ENCODE measurements at places on chromosomes 2 and 18.

DNA sequence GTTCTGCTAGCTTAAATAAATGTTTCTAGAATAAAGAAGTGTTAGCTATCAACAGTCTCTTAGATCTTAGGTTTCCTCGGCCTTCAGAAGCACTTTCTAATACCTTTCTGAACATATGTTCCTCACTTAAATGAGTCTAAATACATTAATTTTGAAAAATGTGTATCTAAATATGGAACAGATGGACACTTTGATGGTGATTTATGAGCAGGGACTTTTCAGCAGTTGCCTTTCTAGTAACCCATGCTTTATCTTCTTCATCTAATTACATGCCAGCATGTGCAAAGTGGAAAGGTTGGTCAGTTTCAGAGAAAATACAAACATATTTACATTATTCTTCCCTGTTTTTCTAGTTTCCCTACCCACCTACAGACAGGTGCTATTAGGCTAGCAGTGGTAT is 797.0 kb upstream of the CHAC2 start:
- DNase-seq = no peak

- DNase-seq = no peak
These were observed 44.0 kb downstream of the STEAP3 start for GRCh38 chr2:119267604-119268003.

DNA sequence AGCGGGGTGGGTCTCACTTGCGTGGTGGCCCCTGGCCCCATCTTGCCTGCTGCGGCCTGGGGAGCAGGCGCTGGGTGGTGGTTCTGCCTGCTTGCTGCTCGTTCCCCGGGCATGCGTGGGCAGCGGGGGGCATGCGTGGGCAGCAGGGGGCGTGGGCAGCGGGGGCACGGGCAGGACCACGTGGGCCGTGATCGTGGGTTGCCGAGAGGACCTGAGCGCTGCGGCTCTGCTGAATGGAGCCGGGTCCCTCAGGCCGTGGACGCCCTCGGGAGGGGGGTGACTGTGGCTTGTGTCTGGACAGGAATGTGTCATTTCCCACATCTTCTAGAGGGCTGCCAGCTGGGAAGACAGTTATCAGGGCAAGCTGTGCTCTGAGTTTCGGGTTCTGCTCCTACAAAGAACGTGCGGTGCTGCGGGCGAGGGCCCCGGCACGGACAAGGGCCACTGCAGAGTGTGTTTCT is 8.3 kb upstream of the GAL3ST2 start:
- no peak for DNase-seq

GRCh38 chr18:75504469-75504868 is 77.0 kb upstream of the SMIM21 start:
- no peak for DNase-seq

- no peak for DNase-seq
These were observed 486.3 kb downstream of the NR4A2 start for GRCh38 chr2:155846259-155846658.

DNA sequence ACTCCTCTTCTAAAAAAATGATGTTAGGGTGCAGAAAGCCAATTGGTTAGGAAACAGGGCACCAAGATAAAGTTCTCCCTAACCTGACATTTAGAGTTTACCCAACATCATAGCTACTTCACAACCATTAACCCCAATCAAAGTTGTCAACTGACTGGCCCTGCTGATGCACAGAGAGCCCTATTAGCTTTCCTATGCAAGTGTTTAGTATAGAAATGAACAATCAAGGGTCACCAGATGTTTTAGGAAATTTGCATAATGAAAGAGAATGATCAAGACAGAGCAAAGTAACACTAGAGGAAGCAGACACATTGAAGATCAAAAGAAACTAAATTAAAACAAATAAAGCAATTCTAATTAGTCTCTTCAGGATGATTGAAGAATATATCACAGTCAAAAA is 64.2 kb upstream of the DCC start:
- DNase-seq = no peak

- no peak for DNase-seq
These were observed 1.2 kb downstream of the MLPH start for GRCh38 chr2:237488295-237488694.

DNA sequence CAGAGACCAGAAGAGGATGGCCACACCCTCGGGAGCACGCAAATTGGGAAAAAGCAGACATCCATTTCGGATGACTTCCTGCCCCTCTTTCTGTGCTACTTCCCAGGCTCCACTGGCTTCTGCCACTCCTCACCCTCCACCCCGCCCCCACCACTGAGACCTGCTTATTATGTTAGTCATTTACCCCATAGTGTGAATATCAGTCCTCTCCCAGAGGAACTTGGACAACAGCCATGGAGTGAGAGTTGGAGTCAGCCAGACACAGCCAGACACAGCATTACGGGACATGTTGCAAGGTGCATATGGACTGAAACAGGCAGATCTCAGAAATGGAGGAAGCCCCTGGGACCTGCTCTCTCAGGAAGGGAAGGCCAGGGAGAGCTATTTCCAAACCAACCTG is 51.8 kb downstream of the CTIF start:
- no peak for DNase-seq

GRCh38 chr18:2656981-2657512 is 1.5 kb downstream of the SMCHD1 start:
- no peak for DNase-seq

DNA sequence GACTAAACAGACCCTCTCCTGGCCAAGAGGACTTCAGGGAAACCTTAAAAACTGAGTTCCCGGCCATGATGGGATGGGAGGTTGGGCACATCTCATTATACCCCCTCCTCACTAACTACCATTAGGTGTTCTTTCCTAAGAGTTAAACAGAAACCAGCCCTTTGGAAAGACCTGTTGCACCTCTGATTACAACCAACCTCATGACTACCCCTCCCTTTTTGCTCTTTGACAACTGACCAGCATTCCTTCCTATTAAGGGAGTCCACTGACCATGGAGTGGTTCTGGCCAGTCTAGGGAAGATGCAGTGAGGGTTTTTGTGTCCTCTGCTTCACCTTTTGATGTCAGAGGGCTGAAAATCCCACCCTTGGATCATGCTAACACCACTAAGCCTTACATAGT is 44.5 kb upstream of the FRZB start:
- no peak for DNase-seq

DNA sequence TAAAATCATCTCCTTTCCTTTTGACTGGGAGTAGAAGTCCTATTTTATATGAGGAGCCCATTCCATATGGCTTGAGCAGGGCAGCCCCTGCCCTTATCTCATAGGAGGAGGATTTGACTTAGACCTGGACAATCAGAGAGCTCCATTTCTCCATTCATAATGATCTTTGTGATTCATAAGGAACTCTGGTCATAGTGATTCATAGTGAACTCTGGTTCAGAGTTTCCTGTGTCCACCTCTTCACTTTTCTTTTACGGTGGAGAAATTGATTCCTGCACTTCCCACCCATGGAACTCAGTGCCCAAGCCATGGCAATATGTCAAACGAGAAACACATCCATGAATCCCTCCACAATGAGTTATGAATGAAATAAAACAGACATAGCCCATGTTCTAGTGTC is 12.8 kb upstream of the MYO3B start:
- no peak for DNase-seq

GRCh38 chr2:227326783-227327182 is 1.7 kb downstream of the MFF start:
- DNase-seq = no peak

DNA sequence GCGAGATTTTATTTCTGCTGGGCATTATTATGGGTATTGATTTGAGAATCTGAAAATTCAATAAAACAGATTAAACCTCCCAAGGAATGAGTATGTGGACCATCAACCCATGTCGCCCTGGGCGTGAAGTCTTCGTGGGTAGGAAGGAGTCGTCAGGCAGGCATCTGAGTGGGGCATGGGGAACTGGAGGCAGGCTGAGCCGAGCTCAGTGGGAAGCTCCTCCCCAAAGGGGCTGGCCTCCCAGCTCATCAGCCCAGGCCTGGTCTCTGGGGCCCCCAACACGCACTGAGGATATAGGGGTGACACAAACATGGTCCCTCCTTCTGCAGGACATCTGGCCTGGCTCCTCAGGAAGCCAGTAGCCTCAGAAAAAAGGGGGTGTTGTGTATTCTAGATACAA is 265.2 kb downstream of the TFCP2L1 start:
- DNase-seq = no peak

- DNase-seq = no peak
These were observed 726.3 kb downstream of the TSN start for GRCh38 chr2:122481717-122482116.

- DNase-seq = no peak
These were observed 30.0 kb downstream of the CPS1 start for GRCh38 chr2:210586381-210586780.

DNA sequence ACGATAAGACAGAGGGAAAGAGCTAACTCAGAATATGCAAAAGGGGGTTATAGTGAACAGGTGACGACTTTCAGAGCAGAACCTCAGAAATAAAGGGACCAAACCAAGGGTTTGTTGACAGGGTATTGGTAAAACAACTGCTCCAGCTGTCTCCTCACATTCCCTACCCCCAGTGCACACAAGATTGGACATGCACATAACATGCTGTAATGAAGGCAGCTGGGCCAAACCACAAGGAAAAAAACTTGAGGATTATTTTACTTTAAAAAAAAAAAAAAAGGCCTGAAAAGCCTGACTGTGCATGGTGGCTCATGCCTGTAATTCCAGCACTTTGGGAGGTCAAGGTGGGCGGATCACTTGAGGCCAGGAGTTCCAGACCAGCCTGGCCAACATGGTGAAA is 3.5 kb downstream of the RBM43 start:
- no peak for DNase-seq

DNA sequence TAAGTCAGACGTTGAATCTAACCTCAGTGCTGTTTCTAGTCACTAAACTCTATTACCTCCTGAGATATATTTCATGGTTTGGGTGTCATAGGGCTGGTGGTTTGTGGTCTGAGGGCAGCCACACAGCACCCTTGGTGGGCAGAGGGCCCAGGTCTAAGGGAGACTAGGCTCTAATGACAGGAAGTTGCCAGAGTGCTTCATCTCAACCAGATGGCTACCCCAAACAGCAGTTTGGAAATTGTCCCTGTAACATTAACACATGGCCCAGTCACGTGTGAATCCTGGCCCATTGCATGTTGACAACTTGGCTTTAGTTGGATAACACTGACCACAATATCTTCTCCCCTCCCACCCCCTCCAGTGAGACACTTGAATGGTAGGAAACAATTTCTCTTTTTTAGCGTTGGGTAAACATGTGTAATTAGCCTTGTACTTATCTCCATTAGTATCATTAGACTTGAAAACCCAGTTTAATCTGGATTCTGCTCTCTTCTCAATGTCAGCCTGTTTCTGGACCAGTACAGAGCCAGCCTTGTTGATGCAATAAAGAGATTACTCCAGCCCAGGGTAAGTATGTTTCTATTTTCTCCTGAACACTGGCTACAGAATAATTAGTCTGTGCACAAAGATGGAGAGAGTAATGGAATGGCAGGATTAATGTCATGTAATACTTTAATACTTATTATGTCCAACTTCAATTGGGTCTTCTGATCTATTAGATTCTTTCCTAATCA is 187.8 kb upstream of the SIX3 start:
- no peak for DNase-seq

GRCh38 chr2:43220760-43221123 is 5.7 kb downstream of the ZFP36L2 start:
- DNase-seq = no peak

DNA sequence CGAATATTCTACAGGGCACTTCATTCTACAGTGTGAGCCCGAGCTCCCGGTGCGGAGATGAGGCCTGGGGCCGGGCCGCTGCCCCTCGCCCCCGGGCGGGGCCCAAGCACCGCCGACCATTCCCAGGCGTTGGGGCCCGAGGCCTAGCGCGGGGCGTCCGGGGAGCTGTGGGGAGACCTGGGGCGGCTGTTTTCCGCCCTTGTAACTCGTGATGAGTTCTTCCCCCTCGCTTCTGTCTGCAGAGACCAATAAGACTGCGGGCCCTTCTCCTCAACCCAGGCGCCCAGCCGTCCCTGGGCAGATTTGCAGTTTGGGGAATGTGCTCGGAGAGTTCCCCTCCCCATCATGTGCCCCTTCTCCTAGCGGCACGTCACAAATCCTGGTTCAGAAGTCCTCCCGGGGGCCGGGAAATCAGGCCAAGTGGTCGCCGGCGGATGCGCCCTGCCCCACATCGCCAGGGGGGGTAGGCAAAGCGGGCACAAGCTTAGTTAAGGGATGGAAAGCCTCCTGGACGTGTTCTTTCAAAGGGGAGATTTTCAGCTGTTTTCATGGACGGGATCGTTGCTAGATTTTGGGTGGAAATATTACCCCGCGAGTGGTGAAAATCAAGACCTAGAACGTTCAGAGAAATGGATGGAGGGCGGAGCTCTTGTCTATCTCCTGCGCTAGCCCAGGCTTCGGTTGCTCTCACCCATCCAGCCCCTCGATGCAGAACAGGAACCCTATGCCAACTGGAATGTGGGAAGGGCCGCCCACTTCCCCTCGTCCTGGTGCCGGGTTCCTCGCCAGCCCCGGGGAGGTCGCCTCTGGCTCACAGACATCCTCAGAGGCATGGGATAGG is 18.8 kb upstream of the HAAO start:
- DNase-seq = peak; percentile 26

GRCh38 chr2:110679865-110680264 is 2.0 kb upstream of the BUB1 start:
- no peak for DNase-seq

DNA sequence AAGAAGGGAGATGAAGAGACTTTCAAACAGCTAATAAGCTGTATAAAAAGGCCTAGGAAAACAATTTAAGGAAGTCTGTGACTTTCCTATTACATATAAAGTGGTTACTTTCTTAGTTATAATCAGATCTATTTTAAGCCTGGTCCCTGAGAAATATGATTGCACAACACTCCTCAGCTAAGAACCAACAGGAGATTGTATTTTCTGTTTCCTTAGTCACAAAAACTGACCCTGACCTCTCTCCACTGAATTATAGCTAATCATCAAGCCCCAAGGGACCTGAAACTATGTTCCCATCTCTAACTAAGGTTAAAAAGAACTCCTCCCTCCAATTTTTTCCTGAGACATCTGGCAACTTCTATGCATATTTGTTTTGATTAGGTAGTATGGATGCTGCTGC is 106.9 kb downstream of the ROCK1 start:
- DNase-seq = no peak

- DNase-seq = no peak
These were observed 37.5 kb downstream of the TIMM21 start for GRCh38 chr18:74185860-74186259.

DNA sequence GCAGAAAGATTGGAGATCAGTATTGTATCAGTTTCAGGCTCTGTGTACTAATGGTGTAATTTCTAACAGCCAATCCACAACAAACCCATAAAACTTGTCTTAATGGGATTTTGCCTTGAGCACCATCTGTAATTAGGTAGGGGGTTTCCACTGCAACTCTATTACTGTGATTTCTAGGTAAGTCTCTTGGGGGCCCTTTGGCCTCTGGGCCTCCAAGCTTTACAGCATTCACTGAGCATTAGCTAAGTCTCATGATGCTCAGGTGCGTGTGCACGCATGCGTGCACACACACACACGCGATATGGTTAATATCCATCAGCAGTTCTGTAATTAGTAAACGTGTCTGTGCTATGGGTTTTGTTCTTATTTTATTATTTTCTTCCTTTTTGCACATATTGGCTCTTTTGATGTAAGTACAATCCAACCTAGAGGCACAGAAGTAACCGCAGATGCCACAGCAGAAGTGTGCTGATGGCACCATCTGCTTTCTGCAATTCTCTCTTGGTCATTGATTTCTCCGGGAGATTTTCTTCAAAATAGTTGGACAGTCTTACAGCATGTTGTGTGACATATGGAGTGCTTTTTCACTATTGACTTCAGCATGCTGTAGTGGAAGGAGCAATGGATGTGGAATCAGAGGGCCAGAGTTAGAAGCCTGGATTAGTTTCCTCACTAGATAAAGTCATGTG is 592.0 kb downstream of the LRRTM4 start:
- no peak for DNase-seq

- DNase-seq = no peak
These were observed 1.6 kb downstream of the SETBP1 start for GRCh38 chr18:44682201-44682870.
